ENCODE measurements at places on chromosomes 11 and 22.

- DNase-seq, result no peak
Observed at GRCh38 chr22:27512283-27512761, 289.2 kb downstream of the MN1 start.

- peak; percentile 81 for DNase-seq
Observed at GRCh38 chr22:39152511-39153219, at the start of gene CBX7. Gene CBX7 (minus strand): TSS chr22:39152680. CDS start chr22:39152444, 236 bp downstream.

- DNase-seq, result no peak
Observed at GRCh38 chr11:97009613-97010012, 619.8 kb downstream of the JRKL start.

DNA sequence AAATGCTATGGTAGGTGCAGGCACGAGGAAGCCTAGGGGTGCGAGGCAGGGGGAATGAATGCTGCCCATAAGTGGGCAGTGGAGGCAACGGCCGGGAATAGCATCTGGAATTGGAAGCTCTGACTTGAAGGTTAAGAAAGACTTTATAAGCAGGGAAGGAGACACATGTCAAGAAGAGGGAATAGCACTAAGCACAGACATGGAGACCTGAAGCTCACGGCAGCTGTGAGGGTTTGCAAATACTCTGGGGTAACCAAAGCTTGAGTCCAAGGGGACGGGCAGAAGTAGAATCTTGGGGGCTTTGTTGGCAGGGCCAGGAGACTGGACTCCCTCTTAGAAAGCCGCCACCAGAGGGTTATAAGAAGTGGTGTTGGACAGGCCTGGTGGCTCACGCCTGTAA lies 112.6 kb downstream of the CEP164 start:
- DNase-seq, result no peak

GRCh38 chr11:86620891-86621521 lies 51.4 kb downstream of the ME3 start:
- no peak for DNase-seq

DNA sequence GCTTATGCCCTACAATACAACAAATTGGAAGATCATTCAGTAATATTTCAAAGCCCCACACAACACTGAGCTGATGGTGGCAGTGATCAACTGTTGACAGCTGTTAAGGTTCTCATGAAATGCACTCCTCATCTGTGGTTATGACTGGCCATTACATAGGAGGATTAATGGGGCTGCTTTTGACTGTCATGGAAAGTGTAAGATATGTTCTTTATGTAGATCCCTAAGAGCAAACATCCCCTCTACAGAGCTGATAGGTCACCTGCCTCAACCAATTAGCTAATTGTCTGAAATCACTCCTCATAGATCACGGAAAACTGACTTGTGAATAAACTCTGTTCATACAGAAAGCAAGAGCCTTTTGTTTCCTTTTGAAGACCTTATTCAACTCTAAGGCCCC lies 78.1 kb downstream of the GAB2 start:
- no peak for DNase-seq

- DNase-seq, result no peak
Observed at GRCh38 chr22:49545606-49546005, 282.1 kb downstream of the BRD1 start.

DNA sequence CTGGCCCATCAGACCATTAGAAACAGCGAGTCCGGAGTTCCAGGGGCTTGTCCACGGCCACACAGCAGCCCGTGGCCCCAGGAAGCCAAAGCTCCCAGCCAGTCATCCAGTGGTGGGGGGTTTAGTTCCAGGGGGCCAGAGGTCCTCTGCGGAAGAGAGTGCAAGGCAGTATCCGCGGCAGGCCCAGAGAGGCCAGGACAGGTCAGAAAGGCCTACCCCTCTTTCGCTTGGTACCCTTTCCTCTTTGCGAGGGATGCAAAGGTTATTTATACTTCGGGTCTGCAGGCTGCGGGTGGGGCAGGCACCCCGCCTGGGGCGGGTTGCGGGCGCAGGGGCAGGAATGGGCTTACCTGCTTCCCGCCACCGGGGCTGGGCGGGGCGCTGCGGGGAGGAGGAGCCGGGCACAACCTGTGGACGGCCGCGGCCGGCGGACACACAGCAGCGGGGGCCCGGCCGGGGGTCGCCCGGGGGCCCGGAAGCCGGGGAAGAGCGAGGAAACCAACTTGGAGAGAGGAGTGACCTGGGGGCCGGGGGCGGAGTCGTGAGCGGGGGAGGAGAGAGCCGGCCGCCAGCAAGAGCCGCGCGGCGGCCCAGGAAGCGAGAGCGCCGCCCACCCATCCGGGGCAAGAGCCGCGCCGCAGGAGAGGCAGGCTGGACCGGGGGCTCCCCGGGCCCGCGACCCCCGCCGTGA lies at the start of gene SH3BP1:
TSS of gene SH3BP1 (plus strand) at position 600 of the 691 bp plus-strand sequence. CDS start 119 bp downstream, outside the sequence.
- no peak for DNase-seq

- DNase-seq, result no peak
Observed at GRCh38 chr22:44108806-44109385, 71.8 kb upstream of the PARVG start.

DNA sequence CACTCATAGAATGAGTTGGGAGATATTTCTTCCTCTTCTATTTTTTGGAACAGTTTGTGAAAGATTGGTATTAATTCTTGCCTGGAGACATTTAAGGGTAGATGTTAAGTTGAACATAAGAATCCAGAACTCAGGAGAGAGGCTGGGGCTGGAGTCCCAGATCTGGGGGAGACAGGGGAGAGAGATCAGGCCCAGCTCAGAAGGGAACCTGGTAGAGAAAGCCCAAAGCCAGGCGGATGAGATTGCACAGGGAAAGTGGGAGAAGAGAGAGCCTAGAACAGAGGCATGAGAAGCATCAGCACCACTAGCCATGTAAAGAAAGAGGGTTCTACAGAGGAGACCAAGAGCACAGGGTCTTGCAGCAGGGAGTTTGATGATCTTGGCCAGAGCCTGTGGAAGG lies 13.0 kb upstream of the GNAZ start:
- no peak for DNase-seq

- no peak for DNase-seq
Observed at GRCh38 chr11:123382555-123383074, 47.5 kb upstream of the GRAMD1B start.

- DNase-seq, result no peak
Observed at GRCh38 chr22:27309697-27310096, 491.9 kb downstream of the MN1 start.

DNA sequence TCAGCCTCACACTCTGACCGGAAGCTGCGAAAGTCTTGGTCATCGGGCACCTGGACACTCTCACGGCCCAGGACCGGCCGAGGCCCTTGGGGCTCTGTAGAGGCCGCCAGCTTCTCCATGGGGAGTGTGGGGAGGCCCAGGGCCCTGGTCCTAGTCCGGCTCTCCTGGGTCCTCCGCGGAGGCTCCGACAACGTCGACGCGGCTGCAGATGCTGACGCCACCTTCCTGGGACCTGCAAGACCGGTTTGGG lies 12.9 kb downstream of the STARD10 start:
- DNase-seq, result peak; percentile 18

- DNase-seq, result no peak
Observed at GRCh38 chr22:30861688-30862552, 106.7 kb downstream of the MORC2 start.

DNA sequence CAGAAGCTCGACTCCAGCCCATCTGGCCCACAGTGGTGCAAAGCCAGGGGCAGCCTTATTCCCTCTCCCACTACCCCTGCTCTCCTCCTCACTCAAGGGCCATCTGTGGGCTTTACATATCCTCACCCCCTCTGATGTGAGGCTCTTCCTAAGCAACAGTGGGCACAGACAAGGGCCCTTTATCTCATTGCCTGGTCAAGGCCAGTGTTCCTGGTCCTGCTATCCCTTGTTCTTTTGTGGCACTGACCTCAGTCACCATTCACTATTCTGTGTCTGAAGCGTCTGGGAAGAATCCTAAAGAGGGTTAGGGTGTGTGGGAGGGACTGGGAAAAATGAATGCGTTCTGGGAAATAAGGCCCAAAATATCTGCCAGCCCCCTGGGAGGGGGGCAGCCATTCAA lies 7.3 kb downstream of the DNAL4 start:
- DNase-seq, result no peak

- no peak for DNase-seq
Observed at GRCh38 chr22:42173183-42173926, 42.7 kb upstream of the CYP2D6 start.

- no peak for DNase-seq
Observed at GRCh38 chr11:93529707-93530467, 13.3 kb downstream of the SMCO4 start.

DNA sequence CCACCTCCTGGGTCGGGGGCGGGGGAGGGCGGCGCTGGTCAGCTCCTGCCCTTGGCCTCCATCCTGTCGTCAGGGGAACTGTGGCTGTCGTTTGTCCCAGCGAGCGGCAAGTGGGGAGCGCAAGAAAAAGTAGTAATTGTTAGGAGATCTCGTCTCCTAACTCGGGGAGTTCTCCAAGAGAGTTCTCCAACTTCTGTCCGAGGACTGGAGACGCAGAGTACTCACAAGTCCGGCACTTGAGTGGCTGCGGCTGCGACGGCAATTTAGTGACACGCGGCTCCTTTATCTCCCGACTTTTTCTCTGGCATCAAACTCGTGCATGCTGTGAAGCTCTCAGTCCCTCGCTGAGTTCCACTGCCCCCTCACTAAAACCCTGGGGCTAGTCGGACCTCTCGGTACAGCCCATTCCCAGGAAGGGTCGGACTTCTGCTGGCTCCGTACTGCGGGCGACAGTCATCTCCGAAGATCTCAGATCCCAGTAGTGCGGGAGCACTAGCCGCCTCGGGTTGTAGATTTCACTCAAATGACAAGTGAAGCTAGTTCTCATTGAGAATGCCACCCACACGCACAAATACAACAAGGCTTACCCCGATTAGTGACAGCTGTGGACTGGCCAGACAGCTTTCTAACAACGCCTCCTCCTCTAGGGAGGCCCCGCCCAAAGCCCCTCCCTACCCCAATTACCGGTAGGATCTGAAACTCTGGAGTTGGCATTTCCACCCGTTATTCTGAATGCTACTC lies at the start of gene PGR:
TSS of gene PGR (minus strand) at position 611 of the 741 bp plus-strand sequence. CDS start 743 bp downstream, outside the sequence.
- DNase-seq, result peak; percentile 45

DNA sequence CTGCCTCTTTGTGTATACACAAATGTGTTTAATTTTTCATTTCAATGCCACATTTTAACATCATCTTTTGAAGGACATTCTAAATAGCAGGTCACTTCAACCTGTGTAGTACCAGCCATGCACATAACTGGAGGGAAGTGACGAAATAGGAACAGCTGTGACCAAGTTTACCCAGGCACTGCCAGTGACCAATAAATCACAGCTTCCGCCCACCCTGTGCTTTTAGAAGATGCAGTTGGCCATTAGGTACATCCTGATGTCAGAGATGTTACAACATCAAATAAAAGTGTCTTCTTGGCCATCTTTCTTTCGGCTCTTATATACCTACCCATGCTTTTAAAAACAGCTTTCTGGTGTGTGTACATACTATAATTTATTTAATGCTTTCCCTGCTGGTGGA lies 7.8 kb downstream of the LDLRAD3 start:
- no peak for DNase-seq

Data from NCI-H1048 (cell line).